ENCODE measurements at places on chromosomes 16 and 17.

- DNase-seq: no peak
These were observed 11.9 kb downstream of the FASN start for GRCh38 chr17:82085931-82086764.

DNA sequence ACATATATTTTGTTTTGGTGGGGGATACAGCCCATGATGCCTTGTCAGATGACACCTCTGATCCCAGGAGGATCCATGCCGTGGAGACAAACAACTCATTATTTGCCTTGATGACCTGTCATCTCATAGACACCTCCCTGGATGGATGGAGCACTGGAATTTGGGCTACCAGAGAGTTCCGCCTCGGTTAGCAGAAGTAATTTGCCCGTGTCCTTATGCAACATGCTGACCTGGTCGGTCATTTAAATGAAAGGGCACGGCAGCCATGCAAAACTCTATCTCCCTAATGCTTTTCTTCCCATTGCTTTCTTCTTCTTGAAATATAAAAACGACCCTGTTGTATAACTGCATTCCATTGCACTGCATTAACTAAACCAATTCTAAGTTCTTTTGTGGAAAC is 145.3 kb downstream of the GRIN2A start:
- no peak for DNase-seq

DNA sequence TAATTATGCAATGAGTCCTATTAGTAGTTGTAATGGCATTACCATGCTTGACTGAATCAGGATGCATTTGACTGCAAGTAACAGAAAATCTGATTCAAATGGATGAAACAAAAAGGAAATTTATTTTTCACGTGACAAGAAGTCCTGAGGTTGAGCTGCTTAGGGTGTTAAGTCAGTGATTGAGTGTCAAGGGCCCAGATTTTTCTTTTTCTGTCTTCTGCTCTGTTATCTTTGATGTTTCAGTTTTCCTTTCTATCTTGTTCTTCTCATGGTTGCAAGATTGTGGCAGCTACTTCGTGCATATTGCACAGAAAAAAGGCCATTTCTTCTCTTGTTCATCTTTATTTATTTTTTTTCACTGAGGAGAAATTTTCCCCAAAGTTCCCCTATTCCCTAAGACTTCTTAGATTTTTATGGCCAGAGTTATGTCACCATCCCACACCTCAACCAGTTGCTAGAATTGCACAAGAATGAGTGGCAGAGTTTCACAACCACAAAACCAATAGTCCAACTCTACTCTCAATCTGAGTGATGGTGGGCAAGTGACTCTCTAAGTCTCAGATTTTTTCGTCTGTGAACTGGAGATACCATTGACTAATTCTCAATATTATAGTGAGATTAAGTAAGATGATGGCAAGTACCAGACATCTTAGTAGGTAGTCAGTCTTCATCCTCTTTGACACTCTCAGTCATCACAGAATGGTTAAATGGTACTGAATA is 15.7 kb upstream of the GPR139 start:
- no peak for DNase-seq

- no peak for DNase-seq
These were observed 11.8 kb downstream of the PRCD start for GRCh38 chr17:76551685-76552084.

- DNase-seq: no peak
These were observed 957.8 kb upstream of the RBFOX1 start for GRCh38 chr16:6374821-6375220.

- no peak for DNase-seq
These were observed 3.7 kb downstream of the PRSS8 start for GRCh38 chr16:31131841-31132271.

- no peak for DNase-seq
These were observed 28.3 kb downstream of the MSI2 start for GRCh38 chr17:57284583-57284982.
